ENCODE measurements at places on chromosomes 6 and 20.

- no peak for DNase-seq
These were observed 60.4 kb downstream of the YTHDF1 start for GRCh38 chr20:63155266-63156165.

DNA sequence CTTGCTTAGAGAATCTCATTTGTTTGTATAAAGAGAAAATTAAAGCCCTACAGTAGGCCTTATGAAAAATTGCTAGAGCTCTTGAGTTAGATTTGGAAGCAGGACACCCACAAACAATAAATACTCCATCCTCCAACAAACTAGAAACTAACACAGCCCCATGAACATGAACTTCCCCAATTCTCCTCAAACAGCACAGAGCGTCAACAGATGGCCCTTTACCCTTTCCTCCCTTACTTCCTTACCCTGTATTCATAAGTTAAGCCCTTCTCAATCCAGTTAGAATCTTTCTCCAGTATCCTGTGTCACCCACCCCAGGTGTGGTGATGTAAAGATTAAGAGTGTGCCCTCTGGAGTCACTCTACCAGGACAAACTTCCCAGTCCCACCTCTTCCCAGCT, 113.7 kb downstream of the UNC5CL start:
- no peak for DNase-seq

DNA sequence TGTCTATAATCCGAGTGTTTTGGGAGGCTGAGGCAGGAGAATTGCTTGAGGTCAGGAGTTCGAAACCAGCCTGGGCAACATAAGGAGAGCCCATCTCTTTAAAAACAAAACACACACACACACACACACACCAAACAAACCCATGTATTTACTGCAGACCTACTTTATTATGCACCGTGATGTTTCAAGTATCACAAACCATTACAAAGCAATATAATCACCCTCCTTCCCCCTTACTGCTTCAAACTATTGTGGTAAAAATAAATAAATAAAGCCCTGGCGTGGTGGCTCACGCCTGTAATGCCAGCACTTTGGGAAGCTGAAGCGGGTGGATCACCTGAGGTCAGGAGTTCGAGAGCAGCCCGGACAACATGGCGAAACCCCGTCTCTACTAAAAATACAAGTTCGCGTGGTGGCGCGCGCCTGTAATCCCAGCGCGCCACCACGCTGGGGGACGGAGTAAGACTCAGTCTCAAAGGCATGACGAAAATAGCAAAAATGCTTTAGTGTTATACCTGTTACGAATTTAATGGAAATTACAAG, 1.5 kb downstream of the TBCC start:
- DNase-seq, result no peak

GRCh38 chr20:289693-290083, 862 bp downstream of the C20orf96 start:
- no peak for DNase-seq

GRCh38 chr6:108423982-108424705, 129.3 kb downstream of the AFG1L start:
- DNase-seq, result peak; percentile 18

- DNase-seq, result no peak
These were observed 90.7 kb downstream of the ANKRD60 start for GRCh38 chr20:58137651-58138265.

DNA sequence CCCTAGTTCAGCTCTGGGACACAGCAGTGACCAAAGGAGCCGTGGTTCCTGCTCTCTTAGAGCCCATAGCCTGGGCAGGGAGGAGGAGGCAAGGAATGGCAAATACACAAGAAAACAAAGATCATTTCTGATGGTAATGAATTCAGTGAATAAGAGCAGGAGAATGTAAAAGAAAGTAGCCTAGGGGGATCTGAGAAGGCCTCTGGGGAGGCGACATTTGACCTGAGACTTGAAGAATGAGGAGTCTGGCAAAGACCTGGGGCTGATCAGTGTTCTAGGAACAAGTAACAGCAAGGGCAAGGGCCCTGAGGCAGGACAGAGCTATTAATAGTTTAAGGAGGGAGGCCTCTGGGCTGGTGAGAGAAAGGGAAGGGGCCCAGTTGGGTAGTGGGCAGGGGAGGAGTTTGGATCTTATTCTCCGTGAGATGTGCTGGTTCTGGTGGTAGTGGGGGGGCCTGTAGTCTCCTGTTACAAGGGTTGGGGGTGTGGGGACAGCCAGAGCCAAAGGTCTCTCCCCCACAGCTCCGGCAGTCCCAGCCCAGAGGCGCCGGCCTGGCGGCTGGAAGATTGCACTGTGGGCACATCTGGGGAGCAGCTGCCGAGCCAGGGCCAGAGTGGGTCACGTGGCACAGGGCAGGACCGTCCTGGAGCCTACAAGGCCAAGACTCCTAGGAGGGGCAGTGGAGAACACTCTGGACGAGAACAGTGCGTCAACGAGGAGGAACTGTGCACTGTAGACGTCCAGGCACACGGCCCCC, 9.3 kb upstream of the ID1 start:
- DNase-seq, result peak; percentile 86

DNA sequence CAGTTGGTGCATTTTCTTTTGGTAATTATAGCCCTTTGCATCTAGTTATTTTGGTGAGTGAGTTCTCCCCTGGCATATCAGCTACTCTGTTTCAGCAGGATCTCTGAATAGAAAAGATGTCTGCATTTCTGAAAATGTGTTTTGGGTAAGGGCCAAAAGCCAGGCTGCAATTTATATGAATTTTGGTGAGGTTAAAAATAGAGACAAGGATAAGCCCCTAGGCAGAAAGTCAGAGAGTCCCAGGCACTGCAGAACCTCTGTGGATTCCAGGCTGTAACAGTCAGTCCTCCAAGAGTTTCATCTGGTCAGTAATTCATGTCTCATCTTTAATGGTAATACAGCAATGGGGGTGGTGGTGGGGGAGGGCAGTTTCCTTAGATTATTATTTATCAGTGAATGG, 53.0 kb downstream of the HDGFL1 start:
- no peak for DNase-seq

DNA sequence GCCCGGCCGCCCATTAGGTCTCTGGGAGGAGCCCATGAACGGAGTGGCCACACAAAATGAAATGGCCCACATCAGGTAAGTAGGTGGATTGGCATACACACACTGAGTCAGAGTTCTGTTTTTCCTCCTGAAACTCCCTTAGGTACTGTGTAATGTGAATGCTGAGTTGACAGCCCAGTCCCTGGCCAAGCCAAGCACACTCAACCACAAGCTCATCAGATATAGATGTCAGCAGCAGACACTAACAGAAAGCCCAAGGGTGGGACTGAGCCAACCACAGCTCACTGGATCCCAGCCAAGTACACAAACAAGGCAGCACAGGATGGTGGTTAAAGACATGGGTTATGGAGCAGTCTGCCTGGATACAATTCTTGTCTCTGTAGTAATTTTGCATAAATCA, 403.4 kb downstream of the GJA1 start:
- DNase-seq, result peak; percentile 84

DNA sequence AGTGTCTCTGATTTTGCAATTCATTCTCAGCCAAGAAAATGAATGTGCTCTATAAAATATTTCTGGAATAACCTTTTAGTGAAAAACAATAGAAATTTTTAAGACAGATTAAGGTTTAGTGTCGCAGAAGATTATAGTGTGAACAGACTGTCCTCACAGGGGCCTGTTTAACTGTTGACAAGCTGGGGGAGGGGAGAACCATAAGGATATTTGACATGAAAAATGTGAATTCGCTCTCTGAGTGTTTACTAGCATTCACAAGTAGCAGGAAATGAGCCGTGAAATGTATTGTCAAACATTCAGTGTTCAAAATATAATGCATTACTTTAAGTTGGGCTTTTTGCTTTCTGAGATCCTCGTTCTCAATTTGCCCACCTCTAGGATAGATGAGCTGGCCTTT, 134.8 kb upstream of the TSHZ2 start:
- no peak for DNase-seq

DNA sequence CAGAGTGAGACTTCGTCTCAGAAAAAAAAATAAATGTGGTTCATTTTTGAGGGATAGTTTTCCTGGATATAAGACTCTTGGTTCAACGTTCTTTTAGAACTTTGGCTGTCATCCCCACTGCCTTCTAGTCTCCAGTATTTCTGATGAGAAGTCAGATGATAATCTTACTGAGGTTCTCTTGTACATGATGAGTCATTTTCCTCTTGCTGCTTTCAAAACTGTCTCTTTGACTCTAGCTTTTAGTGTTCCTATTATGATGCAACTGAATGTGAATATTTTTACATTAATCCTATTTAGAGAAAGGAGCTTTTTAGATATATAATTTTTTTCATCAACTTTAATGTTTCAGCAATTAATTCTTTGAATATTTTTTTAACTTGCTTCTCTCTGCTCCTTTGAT, 46.0 kb upstream of the OR14J1 start:
- DNase-seq, result no peak

DNA sequence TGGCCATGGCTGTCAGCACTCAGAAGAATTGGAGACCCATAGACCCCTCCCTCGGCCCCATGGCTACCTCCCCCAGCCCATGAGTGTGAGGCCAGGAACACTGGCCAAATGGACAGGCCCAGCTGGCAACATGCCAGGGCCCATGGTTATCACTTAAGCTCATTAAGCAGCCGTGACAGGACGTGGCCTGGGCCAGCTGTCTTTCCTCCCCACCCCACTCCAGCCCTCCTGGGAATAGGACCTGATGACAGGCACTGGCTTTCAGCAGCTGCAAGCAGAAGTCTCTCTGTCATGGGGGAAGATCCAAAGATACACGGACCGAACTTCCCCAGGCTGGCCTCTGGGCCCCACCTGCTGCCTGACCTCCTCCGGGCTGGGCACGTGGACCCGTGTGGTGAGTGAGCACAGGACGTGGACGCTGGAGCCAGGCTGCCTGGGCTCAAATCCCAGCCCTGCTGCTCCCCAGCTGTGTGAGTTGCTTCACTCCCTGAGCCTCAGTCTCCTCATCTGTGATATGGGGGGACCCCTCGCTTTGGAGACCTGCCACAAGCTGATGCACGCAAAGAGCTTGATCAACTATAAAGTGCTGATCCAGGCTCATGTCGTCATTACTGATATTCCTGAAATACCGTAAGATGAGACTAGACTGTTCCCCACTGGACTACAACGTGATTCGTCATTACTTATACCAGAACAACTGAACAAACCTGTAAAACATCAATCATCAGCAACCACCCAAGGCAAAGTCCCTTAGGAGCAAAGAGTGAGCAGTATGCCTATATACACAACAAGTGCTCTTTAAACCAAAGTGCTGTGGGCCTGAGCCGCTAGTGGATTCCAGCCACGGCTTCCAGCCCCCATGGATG, 22.0 kb upstream of the VSTM2L start:
- DNase-seq, result peak; percentile 15

GRCh38 chr6:159416891-159417560, 247.8 kb downstream of the FNDC1 start:
- no peak for DNase-seq

DNA sequence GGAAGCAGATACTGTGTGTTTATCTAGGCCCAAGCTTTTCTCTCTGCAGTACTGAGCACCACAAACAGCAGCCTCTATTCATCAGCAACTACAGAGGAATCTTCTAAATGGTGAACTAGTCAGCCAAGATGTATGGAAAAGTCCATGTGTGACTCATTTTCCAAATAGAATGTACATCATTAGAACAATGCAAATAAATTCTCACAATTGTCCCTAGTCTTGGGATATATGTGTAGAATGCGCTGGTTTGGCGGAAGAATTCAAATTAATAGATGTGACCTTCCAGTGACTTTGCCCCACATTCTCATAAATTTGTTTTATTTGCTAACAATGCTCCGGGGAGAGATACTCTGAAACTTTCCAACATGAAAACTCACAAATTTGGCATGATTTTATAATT, 436.2 kb downstream of the CBLN4 start:
- no peak for DNase-seq

- no peak for DNase-seq
These were observed 6.6 kb upstream of the ACAT2 start for GRCh38 chr6:159754959-159755914.

DNA sequence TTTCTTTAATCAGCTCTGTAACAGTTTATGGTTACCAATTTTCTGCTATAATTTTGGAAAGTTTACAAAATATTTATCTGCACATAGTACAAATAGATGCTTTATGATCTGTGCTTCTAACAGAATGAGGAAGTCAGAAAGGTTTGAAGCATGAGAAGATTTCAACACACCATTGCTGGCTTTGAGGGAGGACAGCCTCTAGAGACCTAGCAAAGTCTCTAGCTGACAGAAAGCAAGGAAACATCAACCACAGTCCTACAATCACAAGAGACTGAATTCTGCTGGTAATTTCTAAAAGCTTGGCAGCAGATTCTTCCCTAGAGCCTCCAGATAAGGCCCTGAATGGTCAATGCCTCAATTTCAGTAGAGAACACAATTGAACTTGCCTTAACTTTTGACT, 750.8 kb upstream of the SLC35B3 start:
- no peak for DNase-seq

- DNase-seq, result no peak
These were observed 77.2 kb downstream of the SSR1 start for GRCh38 chr6:7235712-7236305.

DNA sequence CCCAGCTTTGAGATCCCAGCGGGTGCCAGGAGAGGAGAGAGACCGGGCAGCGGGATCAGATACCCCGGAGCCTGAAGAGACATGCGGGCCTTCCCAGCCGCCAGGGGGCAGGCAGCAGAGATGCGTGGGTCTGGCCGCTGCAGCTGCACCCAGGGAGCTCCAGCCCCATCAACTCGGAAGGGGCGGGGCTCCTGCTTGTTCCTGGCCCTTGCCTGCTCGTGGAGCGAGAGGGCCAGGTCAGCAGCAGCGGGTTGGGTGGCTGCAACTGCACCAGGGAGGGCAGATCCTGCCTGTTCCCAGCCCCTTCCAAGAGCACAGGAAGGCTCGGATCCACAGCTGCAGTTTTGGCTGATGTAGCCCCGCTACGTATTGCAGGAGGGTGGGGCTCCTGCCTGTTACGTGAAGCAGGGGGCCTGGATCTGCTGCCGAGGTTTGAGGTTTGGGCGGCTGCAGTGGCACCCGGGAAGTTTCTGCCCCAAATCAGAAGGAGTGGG, 532.8 kb downstream of the RFPL4B start:
- peak; percentile 31 for DNase-seq

DNA sequence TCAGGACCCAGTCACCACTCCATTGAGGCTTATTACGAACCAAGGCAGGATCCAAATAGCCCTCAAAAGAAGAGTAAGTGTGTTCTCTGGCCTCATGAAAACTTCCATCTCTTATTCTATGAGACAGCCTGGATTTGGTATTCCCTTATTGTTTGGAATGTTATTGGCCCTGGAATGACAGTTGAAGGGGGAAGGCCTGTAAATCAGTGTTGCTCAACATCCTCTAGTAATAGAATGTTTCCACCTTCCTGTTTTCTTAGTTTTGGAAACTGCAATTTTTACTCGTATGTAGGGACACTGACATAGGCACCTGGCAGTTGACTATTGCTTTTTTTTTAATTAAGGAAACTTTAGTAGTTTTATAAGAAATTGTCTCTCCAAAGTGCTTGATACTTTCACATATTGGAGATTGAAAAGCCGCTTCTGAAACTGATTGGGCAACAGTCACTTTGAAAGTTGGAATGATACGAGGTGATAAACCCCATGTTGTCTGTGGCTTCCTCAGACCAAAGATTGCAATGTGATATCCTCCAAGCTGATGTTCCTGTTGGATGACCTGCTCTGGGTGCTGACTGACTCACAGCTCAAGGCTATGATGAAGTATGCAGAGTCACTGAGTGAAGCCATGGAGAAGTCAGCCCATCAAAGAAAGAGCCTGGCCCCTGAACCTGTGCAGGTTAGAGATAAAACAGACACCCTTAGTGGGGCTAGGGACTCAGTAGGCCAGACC, 43.1 kb downstream of the BLTP3A start:
- DNase-seq, result peak; percentile 19
